ENCODE measurements at places on chromosomes 13 and 19.
A peak's percentile ranks its signal among the peaks of the same experiment; 100 is the strongest.

DNA sequence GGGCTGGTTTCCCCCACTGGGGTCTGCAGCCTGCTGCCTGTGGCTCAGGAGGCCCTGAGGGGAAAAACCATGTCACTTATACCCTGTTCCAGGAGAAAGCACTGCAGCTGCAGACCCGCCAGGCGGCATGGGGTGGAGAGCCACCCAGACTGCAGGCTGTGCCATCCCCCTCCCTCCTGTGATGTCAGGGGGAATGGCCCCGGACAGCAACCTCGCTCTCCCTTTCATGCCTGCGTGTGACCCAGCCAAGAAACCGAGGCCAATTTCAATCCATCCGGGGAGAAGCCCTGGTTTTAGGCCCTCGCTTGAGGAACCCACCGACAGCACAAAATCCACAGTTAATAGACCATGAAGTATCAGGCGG lies 37.2 kb upstream of the MATK start:
- DNase-seq: no peak

DNA sequence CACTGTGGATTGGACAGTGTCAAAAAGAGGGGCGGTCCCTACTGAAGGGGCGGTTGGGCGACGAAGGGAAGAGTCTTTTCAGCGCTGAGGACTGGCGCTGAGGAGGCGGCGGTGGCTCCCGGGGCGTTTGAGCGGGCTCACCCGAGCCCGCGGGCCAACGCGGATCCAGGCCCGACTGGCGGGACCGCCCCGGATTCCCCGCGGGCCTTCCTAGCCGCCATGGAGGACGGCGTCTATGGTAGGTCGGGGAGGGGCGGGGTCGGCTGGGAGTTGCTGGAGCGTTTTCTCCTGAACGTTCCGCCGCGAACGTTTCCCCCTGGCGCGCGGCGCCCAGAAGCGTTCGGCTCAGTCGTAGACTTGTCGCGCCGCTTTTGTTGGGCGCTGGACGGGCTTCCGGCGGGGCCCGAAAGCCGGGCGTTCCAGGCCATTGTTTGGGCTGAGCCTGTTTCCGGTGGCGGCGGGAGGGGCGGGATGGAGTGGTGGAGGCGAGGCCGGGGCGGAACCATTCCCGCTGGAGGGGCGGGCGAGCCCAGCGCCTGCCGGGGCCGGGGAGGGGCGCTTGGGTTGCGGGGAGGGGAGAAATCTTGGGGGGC lies at the start of gene CYTH2:
CYTH2 (plus strand) TSS at position 81 of the 593 bp plus-strand sequence; CDS start at position 220, 139 bp downstream.
- peak; percentile 35 for DNase-seq

DNA sequence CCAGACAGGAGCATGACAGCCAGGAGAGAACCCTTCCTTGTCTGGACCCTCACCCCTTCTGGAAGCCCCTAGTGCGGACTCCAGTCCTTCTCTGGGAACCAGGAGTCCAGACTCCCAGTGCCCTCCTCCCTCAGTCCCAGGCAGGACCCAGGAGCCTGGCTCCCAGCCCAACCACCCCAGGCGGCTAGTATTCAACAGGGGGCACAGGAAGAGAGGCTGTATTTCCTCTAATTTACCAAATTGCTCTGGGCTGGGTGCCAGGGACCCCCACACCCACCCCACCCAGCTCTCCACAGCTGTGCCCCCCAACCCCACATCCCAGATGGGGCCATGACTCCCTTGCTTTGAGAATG lies 3.3 kb downstream of the GRIN2D start:
- no peak for DNase-seq

GRCh38 chr19:10110076-10110971 lies 1.2 kb upstream of the P2RY11 start:
- no peak for DNase-seq

GRCh38 chr19:31745731-31746130 lies 396.5 kb upstream of the TSHZ3 start:
- DNase-seq: no peak

DNA sequence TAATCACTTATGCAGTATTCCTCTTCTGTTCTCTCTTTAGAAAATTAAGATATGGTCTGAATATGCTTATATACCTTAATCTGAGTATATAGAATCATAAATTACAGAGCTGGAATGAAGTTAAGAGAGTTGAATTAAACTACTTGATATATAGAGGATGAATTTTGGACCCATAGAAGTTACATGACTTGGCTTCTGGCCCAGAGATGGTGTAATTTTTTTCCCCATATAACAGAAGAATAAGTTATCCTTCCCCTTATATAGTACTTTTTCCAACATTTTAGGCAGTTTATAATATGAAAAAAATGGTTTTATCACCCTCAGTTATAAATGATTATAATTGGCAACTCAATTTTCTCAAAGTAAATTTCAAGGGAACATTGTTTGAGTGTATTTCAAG lies 616.3 kb downstream of the TBC1D4 start:
- no peak for DNase-seq

DNA sequence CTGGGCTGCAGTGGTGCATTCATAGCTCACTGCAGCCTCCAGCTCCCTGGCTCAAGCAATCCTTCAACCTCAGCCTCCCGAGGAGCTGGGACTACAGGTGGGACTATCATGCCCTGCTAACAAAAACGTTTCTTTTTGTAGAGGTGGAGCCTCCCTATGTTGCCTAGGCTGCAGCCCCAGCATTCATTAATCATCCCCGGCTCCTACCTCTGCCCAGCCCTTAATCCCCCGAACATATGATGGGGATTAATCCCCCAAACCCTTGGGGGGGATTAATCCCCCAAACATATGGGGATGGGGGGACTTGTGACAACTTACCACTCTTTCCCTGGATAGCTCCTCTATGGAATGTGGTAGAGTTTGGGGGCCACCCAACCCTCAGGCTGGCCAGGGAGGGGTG lies 45.9 kb downstream of the SUGP2 start:
- no peak for DNase-seq

DNA sequence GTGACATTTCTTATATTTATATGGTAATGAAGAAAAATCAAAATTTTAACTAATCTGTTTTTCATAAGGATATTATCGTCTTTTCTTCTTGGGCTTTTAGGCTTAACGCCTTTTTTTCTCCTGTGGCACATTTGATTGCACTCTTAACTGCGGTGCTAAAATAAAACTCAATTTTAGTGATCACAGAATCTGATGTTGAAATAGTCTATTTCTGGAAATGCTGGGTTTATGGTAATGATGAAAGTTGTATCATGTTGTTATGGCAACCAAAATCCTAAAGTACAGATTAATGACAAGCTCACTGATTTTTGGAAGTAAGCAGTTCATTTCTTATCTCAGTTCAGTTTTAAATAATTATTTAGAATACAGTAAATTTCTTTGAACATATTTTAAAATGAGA lies 85.3 kb downstream of the COG6 start:
- no peak for DNase-seq

DNA sequence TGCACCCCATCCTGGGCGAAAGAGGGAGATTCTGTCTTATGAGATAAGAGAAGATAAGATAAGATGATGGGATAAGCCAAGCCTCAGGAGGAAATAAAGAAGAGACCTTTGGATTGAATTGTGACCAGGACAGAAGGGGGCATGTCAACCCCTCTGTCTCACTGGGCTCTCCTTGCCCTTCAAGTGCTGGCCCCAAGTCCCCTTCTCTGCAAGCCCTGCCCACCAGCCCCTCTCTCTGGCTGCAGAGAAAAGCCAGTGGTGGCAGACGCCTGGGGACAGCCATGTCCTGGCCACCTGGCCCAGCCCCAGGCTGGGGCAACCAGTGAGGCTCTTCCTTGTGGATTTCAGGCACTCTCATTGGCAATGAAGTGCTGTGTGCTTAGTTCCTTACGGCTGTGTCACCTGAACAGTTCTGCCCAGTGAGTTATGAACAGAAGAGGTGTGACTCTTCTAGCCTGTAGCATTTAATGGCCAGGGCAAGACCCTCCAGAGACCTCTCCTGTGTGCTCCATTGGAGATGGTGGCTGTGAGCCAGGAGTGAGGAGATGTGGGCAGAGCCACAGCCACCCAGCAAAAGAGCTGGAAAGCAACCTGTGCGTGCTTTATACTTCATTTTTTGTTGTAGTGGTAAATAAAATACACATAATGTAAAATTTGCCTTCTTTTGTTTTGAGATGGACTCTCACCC lies 6.1 kb upstream of the BTBD2 start:
- DNase-seq: no peak

GRCh38 chr19:18118420-18119012 lies 20.9 kb downstream of the MAST3 start:
- no peak for DNase-seq

DNA sequence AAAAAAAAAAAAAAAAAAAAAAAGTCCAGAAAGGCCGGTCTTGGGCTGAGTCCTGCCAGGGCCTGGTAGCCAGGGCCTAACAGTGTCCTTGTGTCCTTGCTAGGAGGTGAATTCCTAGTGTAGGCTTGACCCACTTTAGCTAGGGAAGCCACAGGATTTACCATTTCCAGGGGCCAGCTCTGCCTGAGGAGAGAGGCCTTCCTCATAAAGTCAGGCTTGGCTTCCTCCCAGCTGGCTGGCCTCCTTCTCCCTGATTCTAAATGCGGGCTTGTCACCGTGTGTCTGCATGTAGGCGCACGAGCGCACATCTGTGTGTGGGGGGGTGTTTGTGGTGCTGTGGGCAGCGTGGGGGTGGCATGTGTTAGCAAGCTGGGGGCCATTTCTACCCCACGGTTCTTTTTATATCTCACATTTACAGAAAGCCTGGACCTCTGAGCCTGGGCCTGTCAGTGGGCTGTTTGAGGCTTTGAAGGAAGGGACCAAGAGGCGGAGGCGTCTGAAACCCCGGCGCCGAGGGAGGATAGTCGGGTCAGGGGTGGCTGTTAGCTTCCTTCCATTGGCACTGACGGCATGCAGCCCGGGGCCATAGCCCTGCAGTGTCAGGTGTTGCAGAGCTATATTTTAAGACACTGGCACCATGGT lies 31.7 kb downstream of the IER2 start:
- no peak for DNase-seq

- no peak for DNase-seq
Observed at GRCh38 chr19:23312515-23312914, 62.3 kb upstream of the ZNF724 start.

DNA sequence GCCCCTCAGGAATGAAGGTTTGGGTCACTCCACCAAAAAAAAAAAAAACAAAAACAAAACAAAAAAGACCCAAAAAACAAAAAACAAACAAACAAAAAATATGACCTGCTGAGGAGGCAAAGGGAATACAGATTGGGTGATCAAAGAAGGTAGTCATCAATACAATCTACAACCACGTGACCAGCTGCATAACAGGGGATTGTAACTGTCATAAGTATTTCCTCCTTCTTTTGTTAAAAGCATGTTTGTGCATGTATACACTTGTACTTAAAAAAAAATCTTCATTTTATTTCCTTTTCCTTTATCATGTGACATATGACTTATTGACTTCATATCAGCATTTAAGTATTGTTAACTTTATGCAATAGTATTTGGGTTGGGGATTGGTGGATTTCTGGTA lies 165.1 kb upstream of the IRS2 start:
- DNase-seq: no peak

DNA sequence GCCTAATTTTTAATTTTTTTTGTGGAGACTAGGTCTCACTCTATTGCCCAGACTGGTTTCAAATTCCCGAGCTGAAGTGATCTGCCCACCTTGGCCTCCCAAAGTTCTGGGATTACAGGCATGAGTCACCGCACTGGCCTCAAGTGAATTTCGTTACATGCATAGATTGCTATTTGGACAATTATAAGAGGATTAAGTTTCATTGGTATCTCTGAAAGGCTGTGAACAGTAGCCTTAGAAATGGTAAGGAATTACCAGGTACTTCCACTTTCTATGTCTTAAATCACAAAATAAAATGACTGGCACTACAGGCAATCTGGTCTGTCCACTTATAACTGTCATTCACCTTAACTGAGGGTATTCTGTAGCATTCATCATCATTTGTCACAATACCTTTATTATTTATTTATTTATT lies 2.9 kb upstream of the CCDC9 start:
- no peak for DNase-seq

- DNase-seq: peak; percentile 68
Observed at GRCh38 chr19:52922841-52923777, at the start of gene ZNF888. ZNF888 (minus strand) TSS chr19:52923428; CDS start chr19:52917873, 5,555 bp downstream.

DNA sequence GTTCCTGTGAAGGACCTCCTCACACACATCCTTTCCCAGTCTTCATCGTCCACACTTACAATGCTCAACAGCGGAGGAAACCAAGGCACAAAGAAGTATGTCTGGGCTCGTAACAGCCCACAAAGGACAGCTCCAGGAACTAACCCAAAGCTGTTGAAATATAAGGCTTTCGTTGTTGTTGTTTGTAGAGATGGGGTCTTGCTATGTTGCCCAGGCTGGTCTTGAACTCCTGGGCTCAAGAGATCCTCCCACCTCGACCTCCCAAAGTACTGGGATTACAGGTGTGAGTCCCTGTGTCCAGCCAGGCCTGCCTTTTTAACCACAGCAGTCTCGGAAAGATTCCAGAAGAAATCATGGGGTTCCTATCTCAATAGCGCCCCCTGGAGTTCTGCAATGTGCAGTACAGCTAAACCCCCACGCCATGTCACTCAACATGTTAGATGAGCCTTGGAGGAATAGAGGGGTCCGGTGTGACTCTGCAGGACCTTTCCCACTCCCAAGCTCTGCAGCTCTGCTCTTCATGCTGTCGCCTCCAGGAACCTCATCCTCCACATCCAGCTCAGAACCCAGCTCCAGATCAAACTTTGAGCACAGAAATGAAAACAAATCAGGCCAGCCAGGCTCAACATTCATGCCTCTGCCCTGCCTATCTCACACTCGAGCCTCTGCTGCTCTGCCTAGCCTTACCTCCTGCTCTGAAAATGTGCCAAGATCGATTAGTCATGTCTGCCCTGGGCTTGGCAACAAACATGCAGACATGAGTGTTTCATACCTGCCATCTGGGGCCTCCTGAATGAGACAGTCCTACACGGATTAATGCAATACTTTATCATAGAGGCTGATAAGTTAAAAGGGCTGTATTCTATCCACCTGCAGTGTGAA lies 7.5 kb downstream of the PLA2G4C start:
- DNase-seq: no peak

DNA sequence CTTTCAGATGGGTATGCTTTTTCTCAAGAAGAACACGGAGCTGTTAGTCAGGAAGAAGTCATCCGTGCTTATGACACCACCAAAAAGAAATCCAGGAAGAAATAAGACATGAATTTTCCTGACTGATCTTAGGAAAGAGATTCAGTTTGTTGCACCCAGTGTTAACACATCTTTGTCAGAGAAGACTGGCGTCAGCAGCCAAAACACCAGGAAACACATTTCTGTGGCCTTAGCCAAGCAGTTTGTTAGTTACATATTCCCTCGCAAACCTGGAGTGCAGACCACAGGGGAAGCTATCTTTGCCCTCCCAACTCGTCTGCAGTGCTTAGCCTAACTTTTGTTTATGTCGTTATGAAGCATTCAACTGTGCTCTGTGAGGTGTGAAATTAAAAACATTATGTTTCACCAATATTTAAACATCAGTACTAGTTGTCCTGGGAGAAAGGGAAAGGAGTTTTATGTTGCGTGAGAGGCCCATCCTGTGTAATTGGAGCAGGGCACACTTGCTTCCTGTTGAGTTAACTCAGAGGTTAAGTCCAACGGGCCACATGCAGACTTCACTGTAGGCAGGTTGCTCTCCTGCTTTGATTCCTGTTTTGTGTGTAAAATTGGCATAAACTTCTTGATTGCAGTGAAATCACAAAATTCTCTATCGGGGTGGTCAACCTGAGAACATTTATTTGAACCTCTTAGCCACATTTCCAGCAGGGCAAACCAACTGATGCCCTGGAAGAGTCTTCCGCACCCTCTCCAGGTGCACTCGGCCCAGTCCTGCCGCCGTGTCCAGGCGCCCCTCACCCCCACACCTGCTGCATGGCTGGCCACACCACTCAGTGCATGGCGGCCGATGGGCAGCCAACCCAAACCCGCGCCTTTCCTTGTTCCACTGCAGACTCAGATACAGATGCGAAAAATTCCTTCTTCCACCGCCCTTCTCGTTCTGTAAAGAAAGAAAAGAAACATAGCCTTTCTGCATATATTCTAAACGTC lies 31.6 kb downstream of the SHISA2 start:
- DNase-seq: no peak

GRCh38 chr19:44692379-44692721 lies 6.6 kb upstream of the CEACAM16 start:
- DNase-seq: no peak
